Activated CD4-positive, alpha-beta T cell treated with anti-CD3 and anti-CD28 coated beads, Interleukin-10, Interleukin-2, amounts not matched to agents 100 ng/mL and 50 ng/mL, durations not matched to agents 16 hours and 8 hours (primary cell): ENCODE measurements at places on chromosomes 4 and X.

DNA sequence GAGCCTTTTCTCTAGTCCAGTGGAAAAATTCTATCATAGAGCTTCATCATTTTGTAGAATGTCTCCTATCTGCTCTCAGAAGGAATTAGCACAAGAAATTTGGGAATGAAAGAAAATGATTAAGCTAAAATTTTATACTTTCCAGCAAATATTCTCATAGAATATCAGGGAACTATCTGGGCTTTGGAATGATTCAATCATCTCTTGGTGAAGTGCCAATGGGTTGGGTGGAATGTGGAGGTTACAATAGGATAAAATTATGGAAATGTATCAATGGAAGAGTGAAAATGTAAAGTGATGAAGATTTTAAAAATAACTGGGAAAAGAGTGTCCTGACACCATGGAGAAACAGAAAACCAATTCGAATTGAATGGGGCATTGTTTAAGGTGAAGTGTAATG is 119.0 kb upstream of the MID1 start:
- DNase-seq, result no peak

- DNase-seq, result no peak
These were observed 203.0 kb upstream of the GEMIN8 start for GRCh38 chrX:14232688-14233087.

DNA sequence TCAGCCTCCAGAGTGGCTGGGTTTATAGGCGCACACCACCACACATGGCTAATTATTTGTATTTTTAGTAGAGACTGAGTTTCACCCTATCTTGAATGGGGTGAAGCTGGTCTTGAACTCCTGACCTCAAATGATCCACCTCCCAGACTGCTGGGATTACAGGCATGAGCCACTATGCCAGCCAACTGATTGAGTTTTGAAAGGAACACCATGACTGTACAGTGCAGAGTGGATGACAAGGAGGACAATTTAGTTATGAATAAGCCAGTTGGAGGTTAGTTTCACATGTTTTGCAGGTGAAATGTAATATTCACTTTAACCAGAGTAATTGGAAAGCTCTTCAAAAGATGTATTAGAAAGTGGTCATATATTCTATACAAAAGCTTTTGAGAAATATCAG is 60.8 kb downstream of the PCDH18 start:
- DNase-seq, result no peak

DNA sequence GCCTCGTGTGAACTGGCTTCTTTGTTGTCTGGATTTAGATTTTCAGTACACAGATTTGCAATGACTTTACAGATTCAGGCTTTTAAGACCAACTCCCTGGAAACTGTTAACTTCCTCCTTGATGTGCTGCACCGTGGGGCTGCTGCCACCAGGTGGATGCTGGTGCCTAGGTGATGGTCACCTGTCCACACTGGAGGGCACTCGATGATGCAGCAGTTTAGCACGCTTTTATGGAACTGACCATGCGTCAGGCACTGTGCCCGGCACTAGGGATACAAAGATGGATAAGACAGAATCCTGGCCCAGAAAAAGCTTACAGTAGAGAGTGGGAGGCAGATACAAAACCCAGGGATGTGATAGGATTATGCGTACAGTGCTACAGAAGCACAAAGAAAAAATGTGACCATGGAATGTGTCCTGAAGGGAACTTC is 180.7 kb downstream of the CEP135 start:
- DNase-seq, result peak; percentile 8

DNA sequence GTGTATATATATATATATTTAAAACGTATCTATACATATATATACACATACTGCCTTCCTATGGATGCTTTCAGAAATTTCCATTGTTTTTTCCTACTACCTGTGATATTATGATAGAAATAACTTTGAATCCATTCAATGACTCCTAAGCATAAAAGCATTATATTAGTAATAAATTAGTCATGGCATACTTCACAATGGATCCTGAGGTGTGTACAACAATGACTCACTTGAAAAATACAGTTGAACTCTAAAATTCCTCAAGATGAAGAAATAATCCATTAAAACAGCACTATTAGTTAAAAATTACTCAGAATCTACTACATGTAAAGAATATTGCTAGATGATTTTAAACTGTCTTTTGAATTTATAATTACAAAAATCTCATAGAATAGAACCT is 201.1 kb downstream of the STPG2 start:
- DNase-seq, result no peak

GRCh38 chr4:110104661-110105060 is 93.8 kb downstream of the ELOVL6 start:
- no peak for DNase-seq

GRCh38 chr4:8252301-8253173 is 17.0 kb upstream of the HTRA3 start:
- DNase-seq, result no peak

GRCh38 chrX:45479835-45480422 is 279.3 kb upstream of the DIPK2B start:
- DNase-seq, result peak; percentile 3

DNA sequence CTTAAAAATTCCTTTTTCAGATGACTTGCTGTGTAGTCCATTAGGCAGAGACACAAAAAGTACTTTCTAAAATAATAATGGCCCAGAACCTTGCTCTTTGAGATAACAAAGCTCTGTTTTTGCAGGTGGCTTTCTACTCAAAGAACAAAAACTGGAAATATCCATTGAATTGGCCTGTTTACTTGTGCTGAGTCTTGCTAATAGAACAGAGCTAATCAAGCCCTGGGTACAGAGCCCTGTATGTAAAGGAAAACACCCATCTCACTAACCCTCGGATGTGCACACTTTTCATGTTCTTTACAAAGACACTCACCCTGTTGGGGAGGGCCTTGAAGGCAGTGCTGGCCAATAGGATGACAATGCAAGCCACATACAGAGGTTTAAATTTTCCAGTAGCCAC is 27.0 kb upstream of the LNX1 start:
- no peak for DNase-seq

GRCh38 chr4:185211641-185212040 is 2.2 kb downstream of the SNX25 start:
- no peak for DNase-seq

DNA sequence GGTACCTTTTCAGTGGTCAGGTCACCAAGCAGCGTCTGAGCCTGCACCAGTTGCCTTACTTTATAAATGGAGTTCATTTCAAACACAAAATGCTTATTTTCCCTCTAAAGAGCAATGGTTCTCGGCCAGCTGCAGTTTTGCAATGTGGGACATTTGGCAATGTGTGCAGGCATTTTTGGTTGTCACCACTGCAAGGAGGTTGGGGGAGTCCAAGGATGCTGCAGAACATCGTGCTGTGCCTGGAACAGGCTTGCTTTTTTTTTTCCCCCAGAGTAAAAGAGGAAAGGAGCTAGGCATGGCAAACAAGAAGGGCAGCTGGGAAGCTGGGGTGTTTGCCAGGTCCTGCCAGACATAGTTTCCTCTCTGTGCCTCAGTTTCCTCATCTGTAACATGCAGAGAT is 115.6 kb downstream of the GPR143 start:
- DNase-seq, result no peak

GRCh38 chr4:55312489-55313101 is 33.4 kb upstream of the SRD5A3 start:
- peak; percentile 40 for DNase-seq
